Parietal lobe (tissue), 2 donors: ENCODE measurements at places on chromosomes 6 and 20. TPM values are rescaled to one million over a fixed set of nuclear protein-coding genes. Genes with fewer than 3 reads are reported as not detected.

The GJA1 gene
- total RNA-seq, result 17.5 TPM

The RPS18 gene
- 3,808 TPM for total RNA-seq

The TOX2 gene
- total RNA-seq, result 0.63 TPM

The RBPJL gene
- not detected for total RNA-seq

The AP5S1 gene
- total RNA-seq, result 8.5 TPM

The DDX27 gene
- total RNA-seq, result 25.0 TPM

The KCNK16 gene
- not detected for total RNA-seq

The ZDHHC14 gene
- 11.0 TPM for total RNA-seq

The MRPS10 gene
- 41.0 TPM for total RNA-seq

The NINL gene
- 46.6 TPM for total RNA-seq

The ADAM33 gene
- total RNA-seq, result 3.8 TPM

The MEP1A gene
- total RNA-seq, result not detected
